Epithelial cell of umbilical artery (primary cell): ENCODE measurements at places on chromosomes 1 and 21. TPM values are rescaled to one million over a fixed set of nuclear protein-coding genes. Genes with fewer than 3 reads are reported as not detected.

MIXL1 gene
- total RNA-seq: 0.32 TPM in 1 of 2 replicates, not detected in the other

SEC16B gene
- 0.97 and 1.5 TPM in 2 replicates for total RNA-seq

KCNA2 gene
- total RNA-seq: not detected in 2 replicates

YARS1 gene
- total RNA-seq: 125 and 161 TPM in 2 replicates

ATAD3C gene
- total RNA-seq: not detected in 2 replicates

STUM gene
- total RNA-seq: not detected in 2 replicates

EDARADD gene
- under 0.01 TPM in 1 of 2 replicates, not detected in the other for total RNA-seq

AQP10 gene
- total RNA-seq: under 0.01 TPM in 1 of 2 replicates, not detected in the other

VSIG8 gene
- total RNA-seq: under 0.01 TPM in 1 of 2 replicates, not detected in the other

FCN3 gene
- under 0.01 TPM in 1 of 2 replicates, not detected in the other for total RNA-seq

CCDC30 gene
- 0.32 and 0.46 TPM in 2 replicates for total RNA-seq

CAMTA1 gene
- 99.1 and 118 TPM in 2 replicates for total RNA-seq

RGSL1 gene
- total RNA-seq: not detected in 2 replicates

MXRA8 gene
- total RNA-seq: 1.6 and 2.1 TPM in 2 replicates

ERG gene
- 44.8 and 47.4 TPM in 2 replicates for total RNA-seq

CLDN17 gene
- not detected in 2 replicates for total RNA-seq

MRTO4 gene
- 41.9 and 45.6 TPM in 2 replicates for total RNA-seq

GSTM2 gene
- 0.32 and 4.3 TPM in 2 replicates for total RNA-seq

PGLYRP3 gene
- not detected in 2 replicates for total RNA-seq

MCOLN2 gene
- not detected in 2 replicates for total RNA-seq

OR2L5 gene
- total RNA-seq: not detected in 2 replicates

PLA2G4A gene
- 10.6 and 23.4 TPM in 2 replicates for total RNA-seq

CYP4A11 gene
- not detected in 2 replicates for total RNA-seq

CELA3A gene
- not detected in 2 replicates for total RNA-seq

KANK4 gene
- not detected in 2 replicates for total RNA-seq

FMOD gene
- total RNA-seq: 0.32 and 0.76 TPM in 2 replicates

POU3F1 gene
- total RNA-seq: not detected in 2 replicates

OR2L3 gene
- total RNA-seq: under 0.01 TPM in 1 of 2 replicates, not detected in the other
